GM03348 (cell line): ENCODE measurements at places on chromosomes 11 and 22.

- peak; percentile 66 for DNase-seq
Measured at GRCh38 chr11:62593434-62594044, 2.2 kb upstream of the TUT1 start.

GRCh38 chr22:18987765-18988164, 51.7 kb upstream of the PRODH start:
- peak; percentile 56 for DNase-seq

DNA sequence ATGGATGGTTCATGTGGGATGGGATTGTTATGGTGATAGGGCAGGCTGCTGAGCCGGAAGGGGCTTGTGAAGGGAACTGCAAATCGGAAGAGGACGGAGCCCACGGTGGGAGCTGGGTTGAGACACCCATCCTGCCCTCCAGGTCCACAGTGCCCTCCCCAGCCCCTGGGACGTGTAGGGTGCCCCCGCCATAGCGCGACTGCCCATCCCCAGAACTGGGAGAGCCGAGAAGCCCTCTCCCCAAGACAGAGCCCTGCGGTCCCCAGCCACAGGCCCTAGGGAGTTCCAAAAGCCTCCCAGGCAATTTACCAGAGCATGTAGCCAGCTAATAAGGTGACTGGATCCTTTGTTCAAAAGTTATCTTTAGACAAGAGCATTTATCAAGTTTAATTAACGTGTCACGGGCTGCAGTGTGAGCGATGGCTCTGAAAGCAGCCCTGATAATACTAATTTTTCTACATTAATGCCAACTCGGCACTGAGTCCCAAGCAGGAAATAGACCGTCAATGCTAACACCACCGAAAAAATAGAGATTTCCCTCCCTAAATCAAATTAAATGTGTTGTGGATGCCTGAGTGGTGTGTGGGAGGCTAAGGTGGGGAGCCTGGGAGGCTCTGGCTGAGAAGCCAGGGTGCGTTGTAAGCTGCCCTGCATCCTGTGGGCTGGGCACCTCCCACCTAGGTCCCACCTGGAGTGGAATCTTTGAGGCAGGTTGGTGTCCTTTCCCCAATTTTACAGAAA, 76.8 kb upstream of the RTL6 start:
- DNase-seq: no peak

GRCh38 chr11:62954478-62954877, 30.3 kb downstream of the SLC22A6 start:
- no peak for DNase-seq

- peak; percentile 88 for DNase-seq
Measured at GRCh38 chr22:37560608-37561211, 430 bp downstream of the CDC42EP1 start.

- DNase-seq: no peak
Measured at GRCh38 chr11:31601635-31602282, 92.2 kb downstream of the ELP4 start.

GRCh38 chr11:90204832-90205646, 17.8 kb downstream of the CHORDC1 start:
- peak; percentile 62 for DNase-seq

DNA sequence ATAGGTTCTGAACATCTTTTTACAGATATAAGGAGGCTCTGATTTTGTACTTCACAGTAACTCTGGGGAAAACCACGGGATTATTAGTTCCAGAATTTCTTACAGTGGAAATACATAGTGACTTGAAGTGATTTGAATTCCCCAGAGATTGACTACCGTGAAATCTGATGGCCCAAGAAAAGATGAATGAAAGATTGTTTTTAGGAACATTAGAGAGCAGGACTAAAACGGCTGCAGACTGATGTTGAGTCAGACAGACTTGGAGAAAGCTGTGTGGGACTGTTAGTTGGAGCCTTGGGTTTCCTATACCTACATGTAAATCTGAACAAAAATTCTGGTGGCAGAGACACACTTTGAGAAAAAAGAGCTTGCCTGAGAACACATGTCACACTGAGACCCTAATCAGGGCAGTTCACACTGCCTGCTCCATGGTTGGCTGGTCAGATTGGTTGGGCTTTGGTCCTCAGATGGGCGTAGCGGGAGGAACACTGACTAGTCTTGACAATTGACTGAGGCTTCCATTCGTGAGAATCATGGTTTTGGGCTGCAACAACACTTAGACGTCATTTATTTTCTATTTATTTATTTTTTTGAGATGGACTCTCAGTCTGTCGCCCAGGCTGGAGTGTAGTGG, 6.8 kb downstream of the PPP6R3 start:
- DNase-seq: no peak

DNA sequence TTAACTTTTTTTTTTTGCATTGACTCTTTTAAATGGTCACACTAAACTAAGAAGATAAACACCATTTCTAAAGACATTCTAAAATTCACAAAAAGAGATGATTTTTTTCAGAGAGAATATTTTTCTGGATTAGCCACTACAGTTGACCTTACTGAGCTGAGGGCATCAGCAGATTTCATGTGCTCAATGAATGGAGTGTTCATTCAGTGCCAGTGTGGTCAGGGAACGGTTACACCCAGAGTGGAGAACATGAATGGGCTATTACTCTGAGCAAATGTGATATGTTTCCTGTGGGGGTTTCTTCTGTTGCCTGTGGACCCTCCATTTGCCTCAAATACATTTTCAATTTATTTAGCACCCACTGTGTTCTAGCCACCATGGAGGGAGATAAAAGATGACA, 19.1 kb downstream of the PKNOX2 start:
- DNase-seq: no peak

DNA sequence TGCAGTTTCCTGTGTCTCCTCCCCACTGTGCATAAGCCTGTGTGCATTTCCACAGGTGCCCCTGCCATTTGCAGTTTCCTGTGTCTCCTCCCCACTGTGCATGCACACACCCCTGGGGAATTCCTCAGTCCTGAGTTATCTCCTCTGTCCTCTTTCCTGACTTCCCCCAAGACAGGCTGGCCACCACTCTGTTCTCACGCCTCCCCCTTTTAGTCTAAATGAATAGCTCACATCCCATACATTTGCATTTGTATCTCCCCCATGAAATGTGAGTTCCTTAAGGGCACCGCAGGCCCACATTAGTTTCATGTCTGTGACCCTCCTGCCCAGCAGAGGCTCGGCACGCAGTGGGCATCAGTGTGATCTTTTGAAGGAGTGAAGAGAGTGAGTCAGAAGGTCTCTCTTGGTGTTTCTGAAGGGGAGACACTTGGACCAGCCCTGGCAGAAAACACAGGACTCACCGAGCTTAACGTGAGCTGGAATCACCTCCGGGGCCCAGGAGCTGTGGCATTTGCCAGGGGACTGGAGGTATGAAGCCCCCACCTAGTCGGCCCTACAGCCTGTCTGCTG, 6.2 kb downstream of the LRRC74B start:
- peak; percentile 31 for DNase-seq

DNA sequence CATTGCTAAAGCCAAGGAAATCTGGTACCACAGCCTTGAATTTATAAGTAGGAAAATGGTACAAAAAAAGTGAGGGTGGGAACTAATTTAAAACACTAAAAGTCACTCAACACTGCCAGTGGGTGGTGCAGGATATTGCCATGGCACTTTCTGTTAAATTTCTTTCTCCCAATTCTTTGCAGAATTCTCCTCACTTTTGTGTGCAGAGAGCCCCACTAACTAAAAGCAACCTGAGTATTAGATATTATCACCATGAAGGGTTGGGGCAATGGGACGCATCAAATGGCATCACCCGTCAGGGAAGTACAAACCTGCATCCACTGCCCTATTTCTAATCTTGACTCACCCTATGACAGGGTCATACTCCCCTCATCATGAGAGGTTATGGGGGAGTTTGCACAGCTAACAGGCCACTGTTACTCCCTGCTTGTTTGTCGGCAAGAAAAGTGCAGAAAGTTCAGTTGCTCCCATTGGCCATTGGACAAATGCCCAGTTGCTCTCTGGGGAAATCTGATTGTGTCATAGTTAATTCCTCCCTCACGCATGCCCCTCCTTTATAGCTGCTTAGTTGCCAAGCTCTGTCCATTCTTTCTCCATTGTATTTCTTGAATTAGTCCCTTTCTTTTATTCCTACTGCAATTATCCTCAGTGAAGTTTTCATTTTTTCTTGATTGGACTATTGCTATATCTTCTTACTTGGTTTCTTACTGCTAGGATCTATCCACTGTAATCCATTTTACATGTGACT, 93.8 kb upstream of the BLID start:
- peak; percentile 64 for DNase-seq

GRCh38 chr22:32801537-32802236, at the start of gene TIMP3:
Gene TIMP3, plus strand, starts transcription at chr22:32801705. Its CDS starts 297 bp downstream, at chr22:32802002.
- peak; percentile 98 for DNase-seq

DNA sequence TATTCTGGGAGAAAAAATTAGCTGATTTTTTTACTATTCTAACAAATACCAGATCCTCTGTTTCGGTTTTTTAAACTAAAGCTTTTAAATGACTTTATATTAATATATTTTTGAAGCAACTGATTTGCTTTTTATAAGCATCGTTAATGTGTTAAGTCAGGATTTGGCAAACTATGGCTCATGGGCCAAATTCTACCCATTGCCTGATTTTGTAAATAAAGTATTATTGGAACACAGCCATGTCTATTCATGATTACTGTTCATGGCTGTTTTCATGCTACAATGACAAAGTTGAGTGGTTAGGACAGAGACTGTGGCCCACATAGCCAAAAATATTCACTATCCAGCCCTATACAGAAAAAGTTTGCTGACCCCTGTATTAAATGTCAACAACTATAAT, 29.6 kb downstream of the BTBD10 start:
- no peak for DNase-seq

DNA sequence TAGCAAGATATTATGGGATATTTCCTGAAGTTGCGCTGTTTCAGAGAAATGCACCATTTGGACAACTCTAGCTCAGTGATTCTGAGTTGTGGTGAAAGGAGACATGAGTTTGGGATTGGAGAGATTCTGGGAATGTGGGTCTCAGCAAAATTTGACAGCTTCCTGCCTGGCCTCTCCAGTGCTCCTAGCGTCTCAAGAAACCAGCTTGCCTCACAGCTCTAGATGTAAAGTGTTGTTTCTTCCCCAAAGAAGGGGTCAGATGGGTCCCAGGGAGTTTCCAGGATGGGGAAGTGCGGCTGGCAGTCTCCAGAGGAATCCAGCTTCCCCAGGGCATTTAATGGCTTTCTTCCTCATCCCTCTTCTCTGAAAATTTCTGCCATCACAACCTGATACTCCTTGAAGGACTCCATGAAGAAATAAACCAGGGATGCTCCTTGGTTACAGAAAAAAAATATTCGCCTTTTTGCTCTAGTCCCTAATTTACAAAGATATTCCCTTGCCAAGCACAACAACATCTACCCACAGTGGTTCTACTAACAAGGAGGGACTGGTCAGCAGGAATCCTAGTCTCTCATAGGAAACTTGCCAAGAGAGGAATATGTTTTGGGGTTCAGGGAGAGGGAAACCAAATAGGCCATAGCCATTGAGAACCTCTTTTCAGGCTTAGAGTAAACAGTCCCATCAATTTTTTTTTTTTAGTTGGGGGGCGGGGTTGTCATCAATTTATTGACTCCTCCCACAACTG, 185.4 kb upstream of the E2F8 start:
- no peak for DNase-seq

- no peak for DNase-seq
Measured at GRCh38 chr22:39513791-39514190, 6.6 kb upstream of the ATF4 start.

GRCh38 chr22:42752912-42753311, 32.2 kb upstream of the A4GALT start:
- no peak for DNase-seq

- DNase-seq: peak; percentile 34
Measured at GRCh38 chr11:106457727-106458126, 380.3 kb downstream of the AASDHPPT start.

GRCh38 chr11:15818132-15818842, 538.1 kb downstream of the SOX6 start:
- no peak for DNase-seq

DNA sequence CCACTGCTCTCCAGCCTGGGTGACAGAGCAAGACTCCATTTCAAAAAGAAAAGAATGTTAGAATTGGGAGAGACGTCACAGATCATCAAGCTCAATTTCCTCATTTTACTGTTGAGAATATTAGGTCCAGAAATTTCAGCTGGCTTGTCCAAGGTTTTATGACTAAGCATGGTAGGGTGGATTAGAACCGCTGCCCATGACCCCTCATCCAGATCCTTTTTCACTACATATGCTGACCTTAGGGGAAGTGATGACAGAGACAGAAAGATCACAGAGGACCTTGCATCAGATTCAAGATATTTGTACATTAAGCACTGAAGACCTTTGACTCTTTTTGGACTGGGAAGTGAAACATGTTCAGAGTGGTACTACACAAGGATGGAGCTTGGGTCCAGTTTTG, 134.5 kb downstream of the ADAMTS15 start:
- no peak for DNase-seq
